ENCODE measurements at places on chromosomes 13 and 19. TPM values are rescaled to one million over a fixed set of nuclear protein-coding genes. Genes with fewer than 3 reads are reported as not detected.

DNA sequence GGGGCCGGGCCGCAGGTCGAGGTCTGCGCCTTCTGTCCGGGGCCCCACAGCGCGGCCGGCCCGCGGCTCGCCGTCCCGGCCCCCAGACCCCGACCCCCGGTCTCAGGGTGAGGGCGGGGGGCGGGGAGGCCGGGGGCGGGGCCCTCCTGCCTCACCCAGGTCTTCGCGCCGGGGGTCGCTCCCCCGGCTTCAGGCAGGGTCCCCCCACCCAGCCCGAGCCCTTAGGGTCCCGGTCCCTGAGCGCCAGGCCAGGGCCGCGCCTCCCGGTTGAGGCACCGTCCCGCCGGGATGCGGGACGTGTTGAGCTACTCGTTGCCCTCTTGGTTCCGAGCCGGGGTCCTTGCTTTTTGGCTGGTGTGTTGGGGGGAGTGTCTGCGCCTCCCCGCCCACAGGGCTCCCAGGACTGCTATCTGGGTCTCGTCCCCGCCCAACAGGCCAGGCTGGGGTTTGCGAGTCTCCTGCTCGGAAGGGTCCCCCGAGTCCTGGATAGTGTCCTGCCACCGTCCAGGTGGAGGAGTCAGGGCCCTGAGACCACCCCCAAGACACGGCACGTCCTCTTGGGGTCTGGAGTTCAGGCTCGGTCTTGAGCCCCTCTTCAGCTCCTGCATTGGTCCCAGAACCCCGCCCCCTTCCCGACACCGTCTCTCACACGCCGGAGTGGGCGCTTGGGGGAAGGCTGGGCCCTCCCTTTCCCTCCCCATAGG is 452 bp downstream of the PIAS4 start:
- no peak for DNase-seq

DNA sequence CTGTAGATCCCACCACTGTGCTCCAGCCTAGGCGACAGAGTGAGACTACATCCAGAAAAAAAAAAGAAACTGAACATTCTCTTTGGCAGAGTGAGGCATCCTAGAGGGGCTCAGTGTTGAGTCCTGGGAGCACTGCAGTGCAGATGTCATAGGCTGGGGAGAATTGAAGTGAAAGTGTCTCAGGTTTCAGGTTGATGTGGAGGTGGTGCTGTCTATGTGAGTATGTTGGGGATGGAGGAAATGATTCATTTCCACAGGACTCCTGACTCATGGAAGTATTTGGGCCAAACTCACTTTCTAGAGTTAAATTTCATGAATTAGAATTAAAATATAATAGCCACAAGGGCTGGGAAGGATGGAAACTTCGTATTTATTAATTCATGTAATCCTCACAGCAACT is 134.4 kb upstream of the TSC22D1 start:
- DNase-seq: no peak

KMT5C gene
- 14.1 TPM for polyA plus RNA-seq

- DNase-seq: no peak
Measured at GRCh38 chr13:48403151-48403631, 9.7 kb downstream of the LPAR6 start.

OSCAR gene
- not detected for polyA plus RNA-seq

DNA sequence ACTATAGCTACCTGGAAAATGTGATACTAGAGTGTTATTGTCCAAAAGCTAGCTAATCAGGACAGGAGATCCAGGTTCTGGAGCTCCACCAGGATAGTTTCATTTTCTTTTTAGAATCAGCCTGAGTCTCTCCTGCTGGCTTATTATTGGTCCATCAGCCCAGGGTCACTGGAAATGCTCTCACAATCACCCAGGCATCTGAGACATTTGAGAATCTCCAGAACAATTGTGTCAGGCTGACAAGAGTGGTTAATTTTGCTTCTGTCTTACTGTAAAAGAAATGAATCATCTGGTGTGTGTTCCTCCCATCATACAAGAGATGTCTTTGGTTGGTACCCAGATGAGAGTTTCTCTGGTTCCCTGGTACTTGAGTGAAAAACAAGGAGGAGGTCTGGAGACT is 43.6 kb upstream of the ZNF681 start:
- no peak for DNase-seq

- no peak for DNase-seq
Measured at GRCh38 chr13:25881971-25882451, 169.8 kb downstream of the SHISA2 start.

- DNase-seq: peak; percentile 39
Measured at GRCh38 chr19:34365463-34366401, 736 bp downstream of the GPI start.

TEX101 gene
- not detected for polyA plus RNA-seq

DNA sequence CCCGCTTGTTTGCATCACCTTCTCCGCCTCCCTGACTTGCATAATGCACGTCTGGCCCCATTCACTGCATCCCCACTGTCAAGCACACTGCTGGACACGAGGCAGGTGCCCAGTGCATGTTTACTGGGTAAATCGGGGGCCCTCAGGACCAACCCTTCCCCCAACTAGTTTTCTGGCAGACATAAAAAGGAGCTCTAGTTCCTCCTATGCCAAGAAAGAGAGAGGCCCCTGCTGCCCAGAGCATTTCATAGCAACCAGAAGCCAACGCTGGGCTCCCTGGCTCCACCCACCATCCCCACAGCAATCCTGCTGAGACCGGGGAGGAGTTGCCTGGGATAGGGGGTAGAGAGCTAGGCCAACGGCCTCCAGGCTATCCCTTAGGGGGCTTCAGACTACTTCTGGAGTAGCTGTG is 23.2 kb downstream of the ANKRD27 start:
- no peak for DNase-seq

- no peak for DNase-seq
Measured at GRCh38 chr13:76656056-76656455, 230.1 kb downstream of the KCTD12 start.

INSL3 gene
- 0.44 TPM for polyA plus RNA-seq
